OCI-LY7 (cell line): ENCODE measurements at places on chromosomes 2 and 18.

DNA sequence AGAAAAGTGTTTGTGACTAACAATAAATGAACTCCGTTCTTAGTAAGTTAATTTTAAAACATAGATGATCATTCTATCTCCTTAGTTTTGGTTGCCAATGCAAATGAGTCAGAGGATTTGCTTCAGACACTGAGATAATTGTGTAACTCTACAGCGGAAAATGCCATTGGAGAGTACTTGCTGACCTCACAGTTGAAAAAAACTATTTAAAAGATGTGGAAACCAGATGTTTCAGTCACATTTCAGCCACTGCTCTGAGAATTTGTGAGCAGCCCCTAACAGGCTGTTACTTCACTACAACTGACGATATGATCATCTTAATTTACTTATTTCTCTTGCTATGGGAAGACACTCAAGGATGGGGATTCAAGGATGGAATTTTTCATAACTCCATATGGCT is at the start of gene TNFAIP6:
TSS of gene TNFAIP6 (plus strand) at position 234 of the 400 bp plus-strand sequence. CDS start at position 309, 75 bp downstream.
- no peak for DNase-seq

- no peak for DNase-seq
These were observed 974.9 kb upstream of the PIK3C3 start for GRCh38 chr18:40980171-40980570.

DNA sequence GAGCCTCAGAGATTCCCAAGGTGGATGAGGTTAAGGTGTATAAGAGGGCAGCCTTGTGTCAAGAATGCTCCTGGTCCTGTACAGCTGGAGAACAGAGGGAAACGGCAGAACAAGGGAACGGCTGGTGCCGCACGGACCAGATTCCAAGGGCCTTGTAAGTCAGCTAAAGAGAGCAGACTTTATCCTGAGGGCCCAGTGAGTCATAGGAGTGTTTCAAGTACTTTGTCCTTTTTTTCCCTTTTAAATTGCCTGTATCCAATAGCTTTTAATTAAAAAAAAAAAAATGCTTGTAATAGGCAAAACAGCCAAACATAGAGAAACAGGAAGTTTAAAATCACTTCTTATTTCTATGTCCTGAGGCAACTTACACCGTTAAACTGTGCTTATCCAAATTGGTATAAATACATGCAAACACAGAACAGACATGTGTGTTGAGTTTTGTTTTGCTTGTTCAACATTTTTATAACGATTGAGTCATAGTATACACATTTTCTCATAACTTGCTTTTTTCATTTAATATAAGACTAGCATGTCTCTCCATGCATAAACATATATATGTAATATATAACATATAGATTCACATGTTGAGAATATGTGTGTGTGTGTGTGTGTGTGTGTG is 42.1 kb upstream of the EVA1A start:
- no peak for DNase-seq

GRCh38 chr18:57976230-57976773 is 67.7 kb upstream of the NEDD4L start:
- no peak for DNase-seq

- DNase-seq = no peak
These were observed 735.2 kb upstream of the GCFC2 start for GRCh38 chr2:76445880-76446279.
